Spinal cord (tissue), 10 donors: ENCODE measurements at places on chromosomes 3 and 15. TPM values are rescaled to one million over a fixed set of nuclear protein-coding genes. Genes with fewer than 3 reads are reported as not detected.

DNA sequence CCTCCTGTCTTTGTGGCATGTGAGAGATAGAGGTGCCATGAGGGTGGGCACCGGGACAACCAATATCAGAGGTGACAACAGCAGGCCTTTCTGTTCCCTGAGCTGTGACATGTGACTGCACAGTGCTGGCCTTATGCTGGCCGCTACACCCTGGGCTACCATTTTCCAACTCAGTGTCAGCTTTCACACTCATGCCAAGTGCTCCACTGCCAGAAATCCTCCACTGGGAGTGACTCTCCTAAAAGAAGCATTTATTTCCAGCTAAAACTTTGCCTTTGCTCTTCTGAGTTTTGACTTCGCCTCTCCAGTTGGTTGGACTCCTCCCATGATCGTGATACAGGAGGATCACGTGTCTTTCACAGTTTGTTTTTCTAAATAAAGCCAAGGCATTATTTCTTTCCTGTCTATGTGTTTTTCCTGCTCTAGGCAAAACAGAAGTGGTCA lies 31.4 kb downstream of the CA12 start:
- peak; percentile 68 for DNase-seq

GRCh38 chr15:35928847-35929246 lies 382.9 kb upstream of the DPH6 start:
- DNase-seq = no peak

Gene SIDT1
- 45.2 TPM for total RNA-seq

Gene RARB
- 43.8 TPM for total RNA-seq

DNA sequence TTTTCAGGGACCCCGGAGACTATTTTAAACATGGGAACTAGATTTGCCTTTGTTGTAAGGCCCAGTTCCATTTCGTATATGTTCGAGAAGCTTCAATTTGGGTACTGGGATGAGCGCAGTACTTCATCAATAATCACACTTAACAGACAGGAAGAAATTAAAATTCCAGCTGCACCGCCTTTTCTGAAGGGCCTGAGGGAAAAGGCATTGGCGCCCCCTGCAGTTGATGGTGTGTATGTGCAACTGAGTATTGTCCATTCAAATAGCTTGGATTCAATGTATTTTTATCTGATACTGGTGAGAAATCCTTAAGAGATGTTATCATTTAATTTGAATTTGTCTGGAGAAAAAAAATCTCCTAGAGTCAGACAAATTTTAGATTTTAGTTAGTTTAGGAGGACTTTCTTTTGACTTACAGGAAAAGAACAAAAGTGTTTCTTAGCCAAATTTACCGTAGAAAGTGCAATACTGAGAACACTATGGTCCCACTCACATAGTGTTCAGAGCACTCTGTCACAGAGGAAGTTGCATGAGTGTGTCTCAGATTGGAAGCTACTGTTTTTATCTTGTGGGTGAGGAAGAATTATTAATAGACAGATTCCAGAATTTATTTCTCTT lies 5.4 kb upstream of the ALDH1A2 start:
- DNase-seq = peak; percentile 56
